ENCODE measurements at places on chromosomes 7 and 10.

GRCh38 chr10:86969421-86970041, 1.2 kb downstream of the ADIRF start:
- peak; percentile 2 for DNase-seq

GRCh38 chr7:67817481-67817880, 820.8 kb downstream of the TYW1 start:
- DNase-seq, result no peak

DNA sequence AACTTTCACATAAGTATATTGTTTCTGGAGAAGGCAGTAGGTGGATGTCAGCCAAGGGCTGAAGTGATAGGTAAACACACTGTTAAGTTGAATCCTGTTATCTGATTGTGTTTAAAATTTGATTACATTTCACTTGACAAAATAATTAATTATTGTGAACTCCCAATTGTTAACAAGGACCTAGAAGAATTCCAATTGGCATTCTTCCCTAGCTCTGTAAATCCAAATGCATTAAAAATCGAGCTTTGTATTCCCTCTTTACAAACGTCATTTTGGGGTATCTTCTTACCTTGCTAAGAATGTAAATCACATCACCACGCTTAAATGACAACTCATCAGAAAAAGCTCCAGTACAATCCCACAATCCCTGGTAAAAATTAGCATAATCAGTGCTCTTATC, 179.9 kb downstream of the SKAP2 start:
- no peak for DNase-seq

- DNase-seq, result no peak
These were observed 125.3 kb downstream of the ADARB2 start for GRCh38 chr10:1611936-1612550.

GRCh38 chr7:15376600-15376999, 185.2 kb downstream of the AGMO start:
- no peak for DNase-seq

GRCh38 chr7:124276005-124276622, 243.2 kb upstream of the TMEM229A start:
- peak; percentile 7 for DNase-seq

- peak; percentile 34 for DNase-seq
These were observed at the start of gene CH25H for GRCh38 chr10:89207181-89207800. CH25H (minus strand) TSS chr10:89207317; CDS start chr10:89207292, 25 bp downstream.

DNA sequence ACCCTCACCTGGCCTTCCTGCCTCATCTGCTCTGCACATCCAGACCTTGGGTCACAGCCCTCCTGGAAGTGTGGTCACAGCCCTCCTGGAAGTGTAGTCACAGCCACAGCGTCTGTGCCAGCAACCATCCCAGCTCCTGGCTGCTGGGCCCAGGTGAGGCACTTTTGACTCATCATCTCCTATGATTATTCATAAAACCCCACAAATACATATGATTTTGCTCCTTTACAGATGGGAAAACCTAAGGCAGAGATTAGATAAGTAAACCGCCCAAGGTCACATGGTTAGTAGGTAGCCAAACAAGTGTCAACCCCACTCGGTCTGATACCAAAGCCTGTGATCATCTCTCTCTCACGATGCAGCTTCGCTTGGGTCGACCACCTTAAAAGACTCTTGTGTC, 94.3 kb downstream of the PRLHR start:
- no peak for DNase-seq

GRCh38 chr7:71408271-71408670, 276.3 kb downstream of the GALNT17 start:
- no peak for DNase-seq

DNA sequence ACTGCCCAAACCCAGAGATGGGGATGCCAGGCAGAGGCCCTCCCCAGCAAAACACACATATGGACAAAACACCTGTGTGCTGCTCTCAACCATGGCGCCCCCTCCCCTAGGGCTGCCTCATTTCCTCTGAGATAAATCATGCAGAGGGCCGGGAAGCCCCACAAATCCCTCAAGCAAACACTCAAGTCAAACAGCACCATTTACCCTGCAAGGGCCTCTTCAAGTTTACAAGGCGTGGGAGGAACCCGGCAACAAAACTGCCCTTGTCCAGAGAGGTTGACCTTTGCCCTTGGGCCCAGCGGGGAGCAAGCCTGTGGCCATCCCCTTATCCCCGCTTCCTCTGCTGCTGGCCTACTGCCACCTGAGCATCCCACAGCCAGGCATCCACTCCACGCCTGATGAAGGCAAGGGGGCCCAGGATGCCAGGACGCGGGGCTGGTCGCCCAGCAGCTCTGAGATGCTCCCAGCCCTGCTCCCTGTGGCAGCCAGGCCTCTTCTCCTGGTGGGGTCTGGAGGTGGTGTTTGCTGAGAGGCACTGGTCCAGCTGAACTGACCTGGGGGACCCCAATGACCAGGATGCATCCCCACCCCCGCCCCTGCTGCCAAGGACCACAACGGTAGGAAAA, 77.4 kb downstream of the DLG5 start:
- DNase-seq, result no peak

DNA sequence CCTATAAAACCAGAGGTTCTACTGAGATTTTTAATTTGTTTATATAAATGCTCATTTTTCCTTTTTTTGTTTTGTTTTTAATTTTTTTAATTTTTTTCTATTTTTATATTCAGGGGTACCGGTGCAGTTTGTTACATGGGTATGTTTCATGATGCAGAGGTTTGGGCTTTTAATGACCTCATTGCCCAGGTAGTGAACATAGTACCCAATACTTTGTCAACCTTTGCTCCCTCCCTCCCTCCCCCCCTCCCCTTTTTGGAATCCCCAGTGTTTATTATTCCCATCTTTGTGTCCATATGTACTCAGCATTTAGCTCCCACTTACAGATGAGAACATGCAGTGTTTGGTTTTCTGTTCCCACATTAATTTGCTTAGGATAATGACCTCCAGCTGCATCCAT, 94.4 kb upstream of the NEBL start:
- no peak for DNase-seq

DNA sequence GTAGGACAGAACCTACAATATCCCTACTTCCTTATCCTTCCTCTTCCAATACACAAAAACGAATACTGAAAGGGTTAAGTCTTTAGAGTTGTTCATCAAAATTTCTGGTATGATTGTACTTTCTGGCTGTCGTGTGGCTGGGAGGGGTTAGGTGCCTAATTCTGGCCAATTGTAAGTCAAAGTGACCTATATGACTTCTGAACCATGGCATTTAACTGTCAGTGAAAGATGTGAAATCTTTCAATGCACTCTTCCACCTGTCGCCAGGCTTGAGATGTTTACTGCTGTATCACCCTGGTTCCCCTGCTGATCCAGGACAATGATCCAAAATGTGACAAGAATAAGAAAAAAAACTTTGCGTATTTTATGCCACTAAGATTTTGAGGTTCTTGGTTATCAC, 20.8 kb downstream of the EPC1 start:
- no peak for DNase-seq
